ENCODE measurements at places on chromosomes 11 and 22.

GRCh38 chr11:126733685-126734084 is 266.9 kb downstream of the KIRREL3 start:
- DNase-seq, result no peak

DNA sequence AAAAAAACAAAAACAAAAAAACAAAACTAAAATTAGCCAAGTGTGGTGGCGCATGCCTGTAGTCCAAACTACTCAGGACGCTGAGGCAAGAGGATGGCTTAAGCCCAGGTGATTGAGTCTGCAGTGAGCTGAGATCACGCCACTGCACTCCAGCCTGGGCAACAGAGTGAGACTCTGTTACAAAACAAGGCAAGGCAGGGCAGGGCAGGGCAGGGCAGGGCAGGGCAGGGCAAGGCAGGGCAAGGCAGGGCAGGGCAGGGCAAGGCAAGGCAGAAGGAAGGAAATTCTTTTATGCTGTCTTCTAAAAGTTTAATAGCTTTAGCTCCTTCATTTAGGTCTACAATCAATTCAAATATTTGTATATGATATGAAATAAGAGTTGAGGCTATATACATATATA is 50.1 kb upstream of the RASSF10 start:
- DNase-seq, result no peak

DNA sequence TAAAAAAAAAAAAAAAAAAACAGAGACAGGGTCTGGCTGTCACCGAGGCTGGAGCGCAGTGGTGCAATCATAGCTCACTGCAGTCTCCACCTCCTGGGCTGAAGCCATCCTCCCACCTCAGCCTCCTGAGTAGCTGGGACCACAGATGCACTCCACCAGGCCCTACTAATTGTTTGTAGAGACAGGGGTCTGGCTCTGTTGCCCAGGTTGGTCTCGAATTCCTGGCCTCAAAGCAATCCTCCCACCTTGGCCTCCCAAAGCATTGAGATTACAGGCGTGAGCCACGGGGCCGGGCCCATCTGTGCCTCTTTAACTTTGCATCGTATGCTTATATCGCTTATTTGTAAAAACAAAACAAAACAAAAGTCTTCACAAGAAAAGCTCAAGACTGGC is 3.1 kb downstream of the CPT1A start:
- no peak for DNase-seq

GRCh38 chr22:30572210-30572609 is 2.3 kb downstream of the GAL3ST1 start:
- DNase-seq, result no peak
